Naive B cell (primary cell): ENCODE measurements at places on chromosomes 6 and 20.

DNA sequence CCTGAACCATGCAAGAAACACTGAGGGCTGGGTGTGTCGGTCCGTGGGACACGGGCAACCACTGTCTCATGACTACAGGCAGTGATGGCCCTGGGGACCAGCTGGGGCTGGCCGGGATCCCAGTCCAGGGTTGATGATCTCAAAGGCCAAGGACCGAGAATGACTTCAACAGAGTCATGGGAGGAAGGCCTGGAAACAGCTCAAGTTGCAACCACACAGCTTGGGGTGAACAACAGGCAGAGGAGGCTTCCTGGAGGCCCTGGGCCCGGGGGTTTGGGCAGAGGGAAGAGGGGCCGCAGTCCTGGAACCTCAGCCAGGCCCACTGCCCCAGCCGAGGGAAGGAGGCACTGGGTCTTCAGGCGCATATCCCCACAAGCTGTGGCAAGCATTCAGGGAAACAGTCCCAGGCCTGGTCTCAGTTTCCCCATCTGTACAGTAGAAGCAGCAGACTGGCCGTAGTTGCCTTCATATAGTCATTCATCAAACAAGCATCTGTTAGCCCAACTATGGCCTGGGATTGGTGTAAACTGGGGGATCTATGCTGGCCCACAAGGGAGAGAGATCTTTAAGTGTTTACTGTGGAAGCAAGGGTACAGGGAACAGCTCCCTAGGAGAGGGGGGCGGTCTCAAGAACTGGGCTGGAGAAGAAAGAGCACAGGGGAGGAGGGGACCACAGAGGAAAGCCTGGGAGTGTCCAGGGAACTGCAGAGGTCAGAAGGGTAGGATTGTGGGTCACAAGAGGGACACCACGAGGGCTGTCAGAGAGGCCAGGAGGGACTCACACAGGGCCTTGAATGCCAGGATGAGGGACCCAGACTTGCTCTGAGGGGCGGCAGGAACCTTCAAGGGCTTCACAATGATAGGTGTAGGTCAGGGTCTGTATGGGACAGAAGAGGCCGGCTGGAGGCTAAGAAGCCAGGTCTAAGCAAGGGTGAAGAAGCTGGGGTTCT, 2.1 kb downstream of the MYL9 start:
- DNase-seq: no peak

GRCh38 chr6:137432054-137432611, 62.1 kb downstream of the OLIG3 start:
- DNase-seq: peak; percentile 28

GRCh38 chr20:50126662-50127061, 13.7 kb upstream of the UBE2V1 start:
- no peak for DNase-seq

GRCh38 chr20:7463290-7463689, 477.0 kb downstream of the HAO1 start:
- DNase-seq: no peak

- DNase-seq: no peak
Observed at GRCh38 chr6:113750151-113750855, 106.8 kb upstream of the MARCKS start.

GRCh38 chr6:16740097-16740496, 21.2 kb downstream of the ATXN1 start:
- no peak for DNase-seq

GRCh38 chr6:157432892-157433265, 51.9 kb downstream of the ZDHHC14 start:
- DNase-seq: no peak

GRCh38 chr20:61628480-61628879, 376.4 kb downstream of the CDH4 start:
- DNase-seq: no peak

GRCh38 chr6:39930540-39930939, 3.7 kb downstream of the MOCS1 start:
- DNase-seq: no peak
